ENCODE measurements at places on chromosomes 4 and X. TPM values are rescaled to one million over a fixed set of nuclear protein-coding genes. Genes with fewer than 3 reads are reported as not detected.

Gene CT45A3
- not detected for polyA plus RNA-seq

Gene RPL36A
- polyA plus RNA-seq: 2,826 TPM

Gene MEPE
- not detected for polyA plus RNA-seq

Gene NPY5R
- 3.1 TPM for polyA plus RNA-seq

GRCh38 chrX:25925946-25926345 is 212.2 kb upstream of the MAGEB18 start:
- H3K4me3 ChIP-seq: no peak overlapping the region
- H3K4me1 ChIP-seq: no peaks in the 10 kb centered on the region
- no peaks in the 10 kb centered on the region for H3K27me3 ChIP-seq
- no peaks in the 10 kb centered on the region for H3K36me3 ChIP-seq
- no peak overlapping the region for H3K27ac ChIP-seq

DNA sequence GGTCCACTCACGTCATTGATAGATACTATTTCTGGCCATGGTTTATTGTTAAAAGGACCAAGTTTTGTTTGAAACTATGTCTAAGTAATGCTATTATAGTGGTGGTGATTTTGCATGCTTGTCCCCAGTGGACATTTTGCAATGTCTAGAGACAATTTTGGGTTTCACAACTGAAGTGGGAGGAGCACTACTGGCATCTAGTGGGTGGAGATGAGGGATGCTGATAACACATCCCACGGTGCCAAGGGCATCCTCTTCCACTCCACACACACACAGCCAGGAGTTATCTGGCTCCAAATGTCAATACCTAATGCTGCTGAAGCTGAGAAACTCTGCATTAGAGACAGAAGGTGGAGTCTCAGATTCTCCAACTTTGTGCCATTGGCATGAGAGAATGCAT is 131.2 kb downstream of the FRMPD4 start:
- H3K4me1 ChIP-seq: no peaks in the 10 kb centered on the region
- no peaks in the 10 kb centered on the region for H3K36me3 ChIP-seq
- H3K4me3 ChIP-seq: no peak overlapping the region
- H3K27me3 ChIP-seq: no peaks in the 10 kb centered on the region

- DNase-seq: no peak
- no peaks in the 10 kb centered on the region for H3K4me1 ChIP-seq
- no peaks in the 10 kb centered on the region for H3K36me3 ChIP-seq
- no peaks in the 10 kb centered on the region for H3K27me3 ChIP-seq
- H3K27ac ChIP-seq: no peak overlapping the region
Observed at GRCh38 chr4:111323916-111324315, 701.0 kb upstream of the PITX2 start.
